HFFc6 (cell line): ENCODE measurements at places on chromosomes 1 and 21. TPM values are rescaled to one million over a fixed set of nuclear protein-coding genes. Genes with fewer than 3 reads are reported as not detected.
A peak's percentile ranks its signal among the peaks of the same experiment; 100 is the strongest.

IRF6 gene
- total RNA-seq = 0.24 to 2.7 TPM (median 1.8 TPM) in 3 replicates

CD5L gene
- not detected in 3 replicates for total RNA-seq

RHD gene
- 0.07 TPM in 1 of 3 replicates, not detected in the others for total RNA-seq

DNA sequence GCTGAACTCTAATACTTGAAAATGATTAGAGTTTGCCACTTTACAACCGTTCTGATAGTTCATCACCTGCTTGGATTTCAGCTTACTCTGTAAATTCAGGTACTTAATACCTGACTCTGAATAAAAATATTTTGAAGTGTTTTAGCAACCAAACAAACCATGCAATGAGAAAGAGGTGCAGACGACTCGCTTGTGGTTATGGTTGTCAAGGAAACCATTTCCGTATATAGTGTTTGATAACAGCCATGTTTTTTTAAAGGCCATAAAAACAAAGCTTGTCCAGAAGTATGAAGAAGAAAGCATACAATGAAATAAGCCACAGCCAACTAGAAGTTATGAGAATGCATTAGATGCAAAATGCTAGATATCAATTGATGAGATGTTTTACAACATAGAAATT, 167.2 kb upstream of the HMCN1 start:
- H3K27ac ChIP-seq = peak overlapping the region; percentile 74
- no peaks in the 10 kb centered on the region for H3K36me3 ChIP-seq
- peak overlapping the region; percentile 19; the same call in 1 of the 2 replicates for H3K4me3 ChIP-seq

GRCh38 chr1:66654643-66655042, 97.6 kb upstream of the DYNLT5 start:
- H3K27me3 ChIP-seq = no peaks in the 10 kb centered on the region; the same call in none of the 2 replicates
- peaks cover 15% of the 10 kb centered on the region for H3K4me1 ChIP-seq
- no peak overlapping the region for H3K27ac ChIP-seq
- no peak overlapping the region for H3K4me3 ChIP-seq
